ENCODE measurements at places on chromosomes 13 and 19.

DNA sequence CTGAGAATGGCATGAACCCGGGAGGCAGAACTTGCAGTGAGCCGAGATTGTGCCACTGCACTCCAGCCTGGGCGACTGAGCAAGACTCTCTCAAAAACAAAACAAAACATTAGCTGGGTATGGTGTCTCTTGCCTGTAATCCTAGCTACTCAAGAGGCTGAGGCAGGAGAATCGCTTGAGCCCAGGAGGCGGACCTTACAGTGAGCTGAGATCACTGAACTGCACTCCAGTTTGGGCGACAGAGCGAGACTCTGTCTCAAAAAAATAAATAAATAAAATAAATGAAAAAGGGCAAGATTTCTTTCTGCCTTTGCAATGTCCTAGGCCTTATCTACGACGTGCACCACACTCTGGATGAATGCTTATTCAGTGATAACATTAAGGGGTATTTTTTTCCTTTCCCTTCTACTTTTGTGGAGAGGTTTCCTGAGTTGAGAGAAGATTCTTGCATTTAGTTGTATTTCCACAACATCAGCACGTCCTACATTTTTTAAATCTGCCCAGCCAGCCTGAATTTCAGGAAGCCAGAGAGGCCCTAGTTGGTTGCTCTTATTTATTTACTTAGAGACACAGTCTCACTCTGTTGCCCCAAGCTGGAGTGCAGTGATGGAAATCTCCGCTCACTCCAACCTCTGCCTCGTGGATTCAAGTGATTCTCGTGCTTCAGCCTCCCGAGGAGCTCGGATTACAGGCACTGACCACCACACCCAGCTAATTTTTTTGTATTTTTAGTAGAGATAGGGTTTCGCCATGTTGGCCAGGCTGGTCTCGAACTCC, 26.1 kb upstream of the OR1M1 start:
- no peak for DNase-seq

- DNase-seq: peak; percentile 9
Measured at GRCh38 chr13:114282041-114282670, 755 bp downstream of the UPF3A start.

GRCh38 chr13:37085606-37086005, 19.9 kb downstream of the CSNK1A1L start:
- DNase-seq: no peak

- peak; percentile 76 for DNase-seq
Measured at GRCh38 chr19:46713781-46714443, 3.0 kb downstream of the PRKD2 start.

GRCh38 chr13:78844106-78844505, 185.2 kb upstream of the OBI1 start:
- no peak for DNase-seq

DNA sequence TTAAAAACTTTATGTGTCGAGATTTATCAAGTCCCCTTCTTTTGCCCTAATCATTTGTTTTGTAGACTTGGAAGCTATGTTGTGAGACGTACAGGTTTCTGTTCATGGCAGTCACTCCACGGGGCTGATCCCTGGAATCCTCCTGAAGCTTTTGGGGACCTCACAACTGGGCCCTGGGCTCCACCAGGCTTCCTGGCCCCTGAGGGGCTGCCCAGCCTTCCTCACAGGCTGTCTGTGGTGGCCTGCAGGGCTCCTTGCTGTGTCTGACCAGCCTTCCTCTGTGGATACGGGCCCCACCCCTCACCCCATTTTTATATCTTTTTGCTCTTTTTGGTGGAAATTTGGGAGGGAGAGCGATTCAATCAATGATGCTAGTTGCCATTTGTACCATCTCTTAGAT, 38.1 kb downstream of the CHST8 start:
- DNase-seq: no peak

GRCh38 chr13:110525328-110526319, 35.9 kb downstream of the RAB20 start:
- no peak for DNase-seq

DNA sequence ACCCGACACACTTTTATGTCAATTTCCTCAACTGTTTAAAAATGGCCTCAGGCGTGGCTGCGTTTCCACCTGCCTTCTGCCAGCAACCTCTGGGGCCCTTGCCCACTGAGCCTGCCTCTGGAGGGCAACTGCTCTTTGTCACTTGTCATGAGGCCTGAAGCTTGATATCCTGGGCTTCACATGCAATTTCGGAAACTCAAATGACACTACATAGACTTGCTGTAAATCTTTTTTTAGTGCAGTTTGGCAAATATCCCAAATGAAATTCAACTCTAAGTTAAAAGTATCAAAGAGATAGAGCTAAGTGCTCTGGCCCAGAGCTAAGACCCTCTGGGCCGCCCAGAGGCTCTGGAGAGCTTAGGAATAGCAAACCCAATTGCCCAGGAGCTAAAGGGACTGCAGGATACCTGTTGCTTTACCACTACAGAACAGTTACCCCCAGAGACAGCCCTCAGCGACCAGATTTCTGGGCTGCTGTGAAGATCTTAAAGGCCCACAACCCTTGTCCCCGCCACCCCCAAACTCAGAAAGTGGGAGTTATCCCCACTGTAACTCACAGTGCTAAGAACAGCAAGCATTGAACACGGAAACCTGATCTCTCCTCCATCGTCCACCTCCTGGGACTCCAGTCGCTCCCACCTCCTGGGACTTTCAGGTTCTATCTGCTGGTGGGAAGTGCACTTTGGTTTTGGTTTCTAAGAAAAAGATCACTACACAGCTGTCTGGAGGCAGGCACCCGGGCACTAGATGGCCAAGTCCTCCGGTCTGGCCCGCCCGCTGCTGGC, 19.4 kb downstream of the GJA3 start:
- DNase-seq: no peak

- DNase-seq: no peak
Measured at GRCh38 chr13:88857256-88857655, 1186.1 kb downstream of the SLITRK5 start.

DNA sequence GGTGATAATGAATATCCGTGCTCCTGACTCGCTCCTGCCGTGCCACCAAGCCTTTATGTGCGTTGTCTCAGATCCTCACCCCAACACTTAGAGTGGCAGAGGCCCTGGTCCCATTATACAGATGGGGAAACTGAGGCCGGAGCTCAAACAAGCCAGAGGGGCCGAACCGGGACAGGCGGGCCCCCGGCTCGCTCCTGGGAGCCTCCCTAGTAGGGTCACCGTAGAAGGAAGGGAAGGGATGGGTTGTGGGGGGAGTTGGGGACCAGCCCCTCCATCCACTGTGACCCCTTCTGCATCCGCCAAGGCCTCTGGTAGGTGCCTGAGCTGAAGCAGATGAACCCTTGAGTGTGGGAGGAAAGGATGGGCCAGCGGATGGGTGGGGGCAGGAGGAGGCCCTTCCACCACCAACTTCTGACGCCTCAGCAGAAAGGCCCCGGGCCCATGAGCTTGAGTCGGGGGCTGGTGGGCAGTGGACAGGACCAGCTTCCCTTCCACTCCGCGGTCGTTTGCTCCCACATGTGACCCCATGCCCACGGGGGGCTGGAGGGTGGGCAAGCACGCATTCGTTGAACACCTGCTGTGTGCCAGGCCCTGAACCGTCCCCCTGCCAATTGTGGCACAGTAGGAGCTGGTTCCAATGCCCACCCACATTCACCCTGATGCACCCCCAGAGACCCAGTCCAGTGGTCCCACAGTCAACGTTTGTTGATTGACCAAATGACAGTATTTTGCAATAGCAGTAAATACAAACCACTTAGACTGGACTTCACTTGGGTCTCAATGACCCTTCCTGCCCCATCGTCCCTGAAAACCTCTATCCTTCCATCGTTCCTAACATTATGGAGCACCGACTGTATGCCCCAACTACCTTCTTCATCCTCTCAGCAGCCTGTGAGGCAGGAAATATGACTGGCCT, 24.2 kb upstream of the TCF3 start:
- DNase-seq: no peak

DNA sequence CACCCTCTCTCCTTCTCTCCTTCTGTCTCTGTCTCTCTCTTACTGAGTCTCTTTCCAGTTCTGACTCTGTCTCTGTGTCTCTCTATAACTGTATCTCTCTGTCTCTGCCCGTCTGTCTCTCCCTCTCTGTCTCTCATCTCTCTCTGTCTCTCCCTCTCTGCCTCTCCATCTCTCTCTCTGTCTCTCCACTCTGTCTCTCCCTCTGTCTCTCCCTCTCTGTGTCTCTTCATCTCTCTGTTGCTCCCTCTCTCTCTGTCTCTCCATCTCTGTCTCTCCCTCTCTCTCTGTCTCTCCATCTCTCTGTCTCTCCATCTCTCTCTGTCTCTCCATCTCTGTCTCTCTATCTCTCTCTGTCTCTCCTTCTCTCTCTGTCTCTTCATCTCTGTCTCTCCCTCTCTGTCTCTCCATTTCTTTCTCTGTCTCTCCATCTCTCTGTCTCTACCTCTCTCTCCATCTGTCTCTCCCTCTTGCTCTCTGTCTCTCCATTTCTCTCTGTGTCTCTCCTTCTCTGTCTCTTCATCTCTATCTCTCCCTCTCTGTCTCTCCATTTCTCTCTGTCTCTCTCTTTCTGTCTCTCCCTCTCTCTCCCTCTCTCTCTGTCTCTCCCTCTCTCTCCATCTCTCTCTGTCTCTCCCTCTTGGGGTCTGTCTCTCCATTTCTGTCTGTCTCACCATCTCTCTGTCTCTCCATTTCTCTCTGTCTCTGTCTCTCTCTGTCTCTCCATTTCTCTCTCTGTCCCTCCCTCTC, 3.3 kb upstream of the MEIS3 start:
- no peak for DNase-seq

DNA sequence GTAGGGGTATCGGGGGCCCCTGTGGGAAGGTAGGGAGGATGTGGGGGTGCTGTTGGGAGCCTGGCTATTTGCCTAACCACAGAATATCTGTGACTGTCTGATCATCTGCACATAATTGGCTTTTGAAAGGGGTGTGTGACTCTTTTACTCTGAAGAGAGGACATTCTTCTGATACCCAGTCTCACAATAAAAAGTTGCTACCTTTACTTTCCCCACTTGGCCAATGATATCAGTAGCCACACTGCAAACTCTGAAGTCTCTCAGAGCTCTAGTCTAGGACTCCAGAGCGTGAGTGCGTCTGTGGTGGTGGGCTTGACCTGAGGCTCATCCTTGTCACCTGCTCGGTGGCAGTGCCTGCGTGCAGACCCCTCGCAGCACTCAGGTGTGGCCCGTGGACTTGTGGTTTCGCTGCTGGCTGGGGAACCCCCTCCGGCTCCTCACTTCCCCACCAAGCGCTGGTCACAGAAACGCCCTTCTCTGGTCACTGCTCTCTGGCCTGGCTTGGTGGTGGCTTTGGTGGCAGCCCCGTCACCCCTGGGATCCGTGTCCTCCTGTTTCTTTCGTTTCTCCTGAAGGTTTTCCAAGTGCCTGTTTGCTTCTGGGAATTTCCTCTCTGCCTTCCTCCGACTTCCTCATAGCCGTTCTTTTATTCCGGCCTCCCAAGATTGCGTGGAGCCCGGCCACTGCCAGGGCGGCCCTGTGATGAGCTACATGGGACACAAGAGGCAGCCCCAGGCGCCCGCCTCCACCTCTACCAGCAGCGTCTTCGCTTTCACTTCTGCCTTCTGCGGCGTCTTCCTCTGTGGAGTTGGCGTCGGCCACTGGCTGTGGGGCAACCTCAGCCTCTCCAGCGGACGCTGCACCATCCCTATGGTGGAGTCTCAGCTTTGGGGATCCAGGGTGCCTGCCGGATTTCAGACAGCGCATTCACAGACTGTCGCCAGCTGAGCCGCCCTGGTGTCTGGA, 78.0 kb downstream of the ATP11A start:
- no peak for DNase-seq

GRCh38 chr19:54420068-54420382, 4.8 kb downstream of the TTYH1 start:
- DNase-seq: no peak

DNA sequence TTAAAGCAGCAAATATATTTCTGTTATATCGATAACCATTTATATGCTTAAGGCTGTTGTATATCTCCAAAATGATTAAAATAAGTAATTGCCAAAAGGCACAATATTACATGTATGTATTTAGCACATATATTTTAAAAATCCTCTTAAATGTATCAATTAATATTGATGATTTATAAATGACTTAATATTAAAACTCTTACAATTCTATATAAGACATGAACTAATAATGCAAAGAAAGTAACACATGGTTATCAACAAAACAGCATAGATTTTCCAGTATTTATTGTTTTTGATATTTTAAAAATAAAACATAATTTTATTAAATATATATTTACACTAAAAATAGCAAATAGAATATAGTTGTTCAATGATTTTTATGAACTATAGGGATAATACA, 32.4 kb downstream of the PCDH9 start:
- no peak for DNase-seq

DNA sequence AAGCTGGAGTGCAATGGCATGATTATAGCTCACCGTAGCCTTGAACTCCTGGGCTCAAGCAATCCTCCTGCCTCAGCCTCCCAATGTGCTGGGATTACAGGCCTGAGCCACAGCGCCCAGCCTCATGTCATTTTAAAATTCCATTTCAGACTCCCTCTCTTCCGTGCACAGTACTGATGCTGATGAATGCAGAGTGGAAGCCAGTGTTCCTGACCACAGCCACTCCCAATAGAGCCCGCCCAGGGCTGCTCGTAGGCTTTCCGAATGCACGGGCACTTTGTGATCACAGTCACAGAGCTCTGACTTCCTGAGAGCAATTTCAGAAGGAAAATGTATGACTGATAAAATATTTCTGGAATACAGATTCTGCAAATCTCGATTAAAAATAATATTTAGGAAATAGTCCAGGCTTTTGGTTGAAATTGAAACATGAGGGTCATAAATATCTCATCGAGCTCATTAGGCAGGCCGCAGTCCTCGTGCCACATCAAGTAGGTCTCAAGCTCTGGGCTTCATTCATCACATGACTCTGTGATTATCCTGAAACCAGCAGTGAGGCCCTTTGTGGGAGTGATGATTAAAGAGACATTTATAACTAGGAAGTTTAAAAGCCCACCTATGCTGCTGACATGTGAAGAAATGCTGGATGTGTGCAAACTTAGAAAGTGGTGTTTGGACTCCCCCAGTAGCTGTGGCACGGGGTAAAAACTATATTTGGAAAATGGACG, 38.9 kb upstream of the AMER2 start:
- DNase-seq: no peak

DNA sequence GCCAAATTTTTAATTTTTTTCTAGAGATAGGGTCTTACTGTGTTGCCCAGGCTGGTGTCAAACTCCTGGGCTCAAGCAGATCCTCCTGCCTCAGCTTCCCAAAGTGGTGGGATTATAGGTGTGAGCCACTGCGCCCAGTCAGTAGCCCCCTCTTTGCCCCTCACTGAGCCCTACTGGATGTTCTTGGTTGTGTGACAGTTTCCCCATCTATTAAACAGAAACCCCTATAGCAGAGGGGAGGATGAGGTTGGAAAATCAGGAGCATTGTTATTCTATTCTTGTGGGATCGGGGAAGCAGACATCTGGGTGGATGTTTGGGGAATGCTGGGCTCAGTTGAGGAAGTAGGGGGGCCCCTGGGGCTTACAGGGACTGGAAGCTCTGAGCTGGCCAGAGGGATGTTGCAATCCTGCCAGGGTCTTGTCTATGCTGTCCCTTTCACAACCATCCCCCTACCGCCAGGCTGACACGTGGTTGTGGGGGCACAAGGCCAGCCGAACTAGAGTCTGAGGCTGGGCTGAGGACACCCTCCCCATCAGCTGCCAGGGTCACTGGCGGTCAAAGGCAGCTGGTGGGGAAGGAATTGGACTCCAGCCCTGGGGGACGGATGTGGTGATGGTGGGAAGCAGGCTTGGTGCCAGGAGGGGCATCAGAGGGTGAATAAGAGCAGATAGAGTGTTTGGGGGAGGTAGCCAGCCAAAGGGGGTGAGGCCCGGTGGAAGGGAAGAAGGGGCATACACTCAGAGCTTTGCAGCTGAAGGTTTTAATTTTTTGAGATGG, 10.9 kb downstream of the APOC1 start:
- no peak for DNase-seq

- DNase-seq: no peak
Measured at GRCh38 chr13:99464441-99464949, 36.8 kb upstream of the TM9SF2 start.

Data from activated CD4-positive, alpha-beta T cell treated with anti-CD3 and anti-CD28 coated beads for 1 hour (primary cell).